Inflammatory macrophage (primary cell): ENCODE measurements at places on chromosomes 1 and 21.

DNA sequence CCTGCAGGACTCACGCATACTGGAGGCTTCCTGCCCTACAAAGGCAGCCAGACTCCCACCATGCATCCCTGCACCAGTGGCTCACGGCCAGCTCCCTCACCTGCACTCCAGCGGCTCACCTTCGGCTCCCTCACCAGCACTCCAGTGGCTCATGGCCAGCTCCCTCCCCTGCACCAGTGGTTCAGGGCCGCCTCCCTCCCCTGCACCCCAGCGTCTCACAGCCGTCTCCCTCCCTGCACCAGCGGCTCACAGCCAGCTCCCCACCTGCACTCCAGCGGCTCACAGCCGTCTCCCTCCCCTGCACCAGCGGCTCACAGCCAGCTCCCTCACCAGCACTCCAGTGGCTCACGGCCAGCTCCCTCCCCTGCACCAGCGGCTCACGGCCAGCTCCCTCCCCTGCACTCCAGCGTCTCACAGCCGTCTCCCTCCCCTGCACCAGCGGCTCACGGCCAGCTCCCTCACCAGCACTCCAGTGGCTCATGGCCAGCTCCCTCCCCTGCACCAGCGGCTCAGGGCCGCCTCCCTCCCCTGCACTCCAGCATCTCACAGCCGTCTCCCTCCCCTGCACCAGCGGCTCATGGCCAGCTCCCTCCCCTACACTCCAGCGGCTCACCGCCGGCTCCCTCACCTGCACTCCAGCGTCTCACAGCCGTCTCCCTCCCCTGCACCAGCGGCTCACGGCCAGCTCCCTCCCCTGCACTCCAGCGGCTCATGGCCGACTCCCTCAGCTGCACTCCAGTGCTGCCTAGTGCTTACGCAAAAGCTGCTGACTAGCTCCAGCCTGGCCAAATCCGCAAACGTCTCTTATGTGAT lies 324.5 kb downstream of the NPHP4 start:
- DNase-seq: no peak

- no peak for DNase-seq
Observed at GRCh38 chr1:59592924-59593323, 221.8 kb upstream of the HOOK1 start.

- no peak for DNase-seq
Observed at GRCh38 chr1:227740401-227740960, 5.2 kb downstream of the SNAP47 start.

DNA sequence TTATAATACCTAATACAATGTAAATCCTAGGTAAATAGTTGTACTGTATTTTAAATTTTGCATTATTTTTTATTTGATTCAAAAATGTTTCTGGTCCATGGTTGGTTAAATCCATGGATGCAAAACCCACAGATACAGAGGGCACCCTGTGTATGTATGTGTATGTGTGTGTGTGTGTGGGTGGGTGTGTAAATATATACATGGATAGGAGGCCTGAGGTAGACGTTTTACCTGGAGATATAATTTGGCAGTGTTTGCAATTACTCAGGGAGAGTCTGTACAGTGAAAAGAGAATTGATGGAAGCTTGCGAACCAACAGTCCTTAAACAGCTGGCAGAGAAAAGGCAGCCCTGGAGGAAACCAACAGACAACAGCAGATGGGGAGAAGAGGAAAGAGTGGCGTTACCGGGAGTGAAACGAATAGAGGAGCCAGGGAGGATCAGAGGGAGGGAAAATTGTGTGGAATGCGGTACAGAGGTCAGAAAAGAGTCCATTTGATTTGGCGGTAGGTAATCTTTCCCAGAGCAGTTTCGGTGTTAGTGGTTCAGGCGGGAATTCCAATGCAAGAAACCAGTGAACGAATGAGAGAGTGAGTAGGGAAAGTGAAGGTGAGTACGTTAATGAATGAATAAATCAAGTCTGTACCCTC lies 47.9 kb upstream of the NBL1 start:
- DNase-seq: peak; percentile 0

- no peak for DNase-seq
Observed at GRCh38 chr1:9658199-9658598, 6.7 kb downstream of the PIK3CD start.

DNA sequence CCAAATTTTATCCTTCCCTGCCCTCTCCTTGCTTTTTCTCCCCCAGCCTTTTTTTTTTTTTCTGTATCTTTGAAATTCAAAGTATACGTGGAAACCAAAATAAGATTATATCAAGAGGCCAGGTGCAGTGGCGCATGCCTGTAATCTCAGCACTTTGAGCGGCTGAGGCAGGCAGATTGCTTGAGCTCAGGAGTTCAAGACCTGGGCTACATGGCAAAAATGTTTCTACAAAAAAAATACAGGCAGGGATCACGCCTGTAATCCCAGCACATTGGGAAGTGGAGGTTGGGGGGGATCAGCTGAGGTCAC lies 6.6 kb upstream of the PRCC start:
- DNase-seq: no peak

DNA sequence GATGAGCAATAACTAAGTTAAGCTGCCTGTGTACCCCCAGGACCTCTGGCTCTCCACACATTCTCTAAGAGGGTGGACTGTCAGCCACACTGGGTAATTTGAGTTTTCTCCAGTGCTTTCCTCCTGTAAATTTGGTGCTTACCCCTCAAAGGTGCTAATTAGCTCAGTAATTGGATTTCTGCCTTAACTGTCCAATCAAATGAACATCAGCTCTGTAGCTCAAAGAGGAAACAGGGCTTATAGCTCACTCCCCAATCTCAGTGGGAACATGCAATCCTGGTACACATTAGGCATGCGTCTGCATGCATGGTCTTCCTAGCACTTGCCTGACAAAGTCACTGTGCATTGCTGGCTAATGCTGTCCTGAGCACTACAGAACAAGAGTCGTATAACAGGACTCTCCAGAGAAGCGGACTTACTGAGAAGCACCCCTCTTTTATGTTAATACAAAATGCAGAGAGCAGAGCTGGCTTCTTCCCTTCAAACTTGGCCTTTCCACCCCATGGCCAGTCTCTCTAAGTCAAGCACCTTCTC lies 110.1 kb downstream of the NTPCR start:
- DNase-seq: no peak

GRCh38 chr1:204960306-204961125 lies 82.5 kb upstream of the CNTN2 start:
- DNase-seq: no peak

DNA sequence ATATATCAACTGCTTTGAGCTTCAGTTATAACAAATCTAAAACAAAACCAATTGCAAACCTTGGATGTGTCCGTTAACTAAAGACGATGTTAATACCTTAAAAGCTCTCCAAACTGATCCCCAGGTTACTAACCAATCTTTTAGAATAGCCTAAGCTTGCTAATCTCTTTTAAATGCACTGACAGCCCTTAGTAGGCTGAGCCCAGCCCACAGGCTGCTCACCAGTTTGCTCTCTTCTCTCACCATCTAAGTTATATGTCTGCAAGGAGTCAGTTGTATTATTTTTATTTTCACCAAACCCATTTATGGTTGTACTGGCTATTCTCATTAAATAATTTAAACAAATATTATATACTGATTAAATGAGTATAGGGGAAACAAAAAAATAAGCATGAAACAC lies 199.5 kb downstream of the ADGRL2 start:
- DNase-seq: no peak

GRCh38 chr1:12649971-12650421 lies 6.1 kb downstream of the AADACL4 start:
- no peak for DNase-seq

GRCh38 chr1:117682372-117682771 lies 76.5 kb downstream of the TENT5C start:
- DNase-seq: no peak

- no peak for DNase-seq
Observed at GRCh38 chr1:109137958-109138357, 24.0 kb downstream of the ELAPOR1 start.

GRCh38 chr1:17719874-17720273 lies 35.3 kb upstream of the ACTL8 start:
- DNase-seq: no peak

- DNase-seq: no peak
Observed at GRCh38 chr1:167033646-167034045, 44.6 kb downstream of the MAEL start.

- DNase-seq: no peak
Observed at GRCh38 chr1:20575541-20576336, 13.2 kb upstream of the CDA start.

GRCh38 chr1:84836145-84836544 lies 56.9 kb downstream of the LPAR3 start:
- no peak for DNase-seq

DNA sequence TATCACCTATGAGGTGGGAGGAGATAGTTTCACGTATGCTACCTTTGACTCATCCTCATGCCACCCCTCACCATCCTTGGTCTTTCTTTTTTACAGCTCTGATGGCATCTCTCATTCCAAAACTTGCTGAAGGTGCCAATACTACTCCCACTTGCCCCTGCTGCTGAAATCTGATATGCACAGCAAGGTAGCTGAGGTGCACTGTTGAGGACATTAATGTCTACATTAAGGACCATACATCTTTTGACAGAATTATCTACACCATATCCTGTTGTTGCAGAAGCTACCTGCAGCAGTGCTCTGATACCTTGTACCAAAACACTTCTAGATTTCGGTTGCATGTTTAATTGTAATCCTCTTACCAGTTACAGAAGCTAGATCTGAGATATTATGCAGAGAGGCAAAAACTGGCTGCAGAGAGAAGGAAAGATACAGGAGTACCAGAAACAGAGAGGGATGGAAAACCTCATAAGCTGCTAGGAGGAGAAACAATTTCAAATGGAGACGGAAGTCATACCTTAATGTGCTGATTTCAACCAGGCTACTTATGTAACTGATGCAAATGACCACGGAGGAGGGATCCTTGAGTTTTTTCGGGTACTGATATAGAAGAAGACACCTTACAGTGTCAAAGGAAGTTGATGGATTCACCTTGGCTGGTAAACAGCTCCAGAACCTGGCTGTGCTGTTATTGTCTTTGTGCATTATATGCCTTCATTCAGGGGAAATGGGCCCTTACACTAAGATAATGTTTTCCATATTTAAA lies 19.3 kb upstream of the PTPRC start:
- DNase-seq: no peak

DNA sequence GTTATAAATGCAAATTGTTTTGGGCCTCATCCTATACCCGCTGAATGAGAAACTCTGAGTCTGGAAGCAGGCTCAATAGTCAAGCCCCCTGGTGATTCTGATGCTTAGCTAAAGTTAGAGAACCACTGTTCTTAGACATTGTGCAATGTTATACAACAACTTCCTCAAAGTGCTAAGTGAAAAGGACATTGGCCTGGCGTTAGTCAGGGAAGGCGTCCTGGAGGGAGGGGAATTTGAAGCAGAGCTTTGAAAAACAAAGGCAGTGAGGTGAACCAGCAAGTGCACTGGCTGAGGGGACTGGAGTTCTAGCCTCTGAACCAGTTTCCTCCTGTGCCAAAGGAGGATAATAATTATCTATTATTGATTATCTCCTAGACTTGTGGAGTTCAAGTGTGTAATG lies 5.1 kb downstream of the CD1D start:
- DNase-seq: peak; percentile 81
